ENCODE measurements at places on chromosomes 13 and 19. TPM values are rescaled to one million over a fixed set of nuclear protein-coding genes. Genes with fewer than 3 reads are reported as not detected.
A peak's percentile ranks its signal among the peaks of the same experiment; 100 is the strongest.

DNA sequence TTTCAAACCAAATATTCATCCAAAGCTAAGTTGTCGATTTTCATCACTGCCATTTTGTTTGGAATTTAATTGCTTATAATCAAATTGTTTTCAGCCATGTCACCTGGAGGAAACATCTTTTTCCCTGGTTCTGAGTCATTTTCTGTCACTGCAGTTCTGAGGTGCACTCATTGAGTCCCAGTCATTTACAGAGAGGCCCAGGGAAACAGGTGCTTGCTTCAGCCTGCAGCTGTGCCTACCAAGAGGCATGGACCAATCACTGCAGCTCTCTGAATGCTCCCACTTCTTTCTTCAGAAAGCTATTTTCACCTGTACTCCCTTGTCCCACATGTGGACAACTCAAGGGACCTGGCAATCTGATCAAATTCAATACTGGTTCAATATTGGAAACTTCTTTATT, 308.1 kb downstream of the COG6 start:
- DNase-seq, result no peak

The GPR12 gene
- not detected for total RNA-seq

DNA sequence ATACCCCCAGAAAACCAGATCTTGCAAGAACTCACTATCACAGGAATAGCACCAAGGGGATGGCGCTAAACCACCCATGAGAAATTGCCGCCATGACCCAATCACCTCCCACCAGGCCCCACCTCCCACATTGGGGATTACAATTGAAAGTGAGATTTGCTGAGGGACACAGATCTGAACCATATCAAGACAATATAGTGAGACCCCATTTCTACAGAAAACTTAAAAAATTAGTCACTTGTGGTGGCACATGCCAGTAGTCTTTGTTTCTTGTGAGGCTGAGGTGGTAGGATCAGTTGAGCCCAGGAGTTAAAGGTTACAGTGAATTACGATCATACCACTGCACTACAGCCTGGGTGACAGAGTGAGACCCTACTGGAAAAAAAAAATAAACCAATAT, 9.7 kb downstream of the DNAJC15 start:
- DNase-seq, result no peak

- DNase-seq, result no peak
These were observed 3.0 kb downstream of the MBOAT7 start for GRCh38 chr19:54186351-54186750.

- DNase-seq, result no peak
These were observed 26.2 kb upstream of the SLITRK6 start for GRCh38 chr13:85825454-85825853.

DNA sequence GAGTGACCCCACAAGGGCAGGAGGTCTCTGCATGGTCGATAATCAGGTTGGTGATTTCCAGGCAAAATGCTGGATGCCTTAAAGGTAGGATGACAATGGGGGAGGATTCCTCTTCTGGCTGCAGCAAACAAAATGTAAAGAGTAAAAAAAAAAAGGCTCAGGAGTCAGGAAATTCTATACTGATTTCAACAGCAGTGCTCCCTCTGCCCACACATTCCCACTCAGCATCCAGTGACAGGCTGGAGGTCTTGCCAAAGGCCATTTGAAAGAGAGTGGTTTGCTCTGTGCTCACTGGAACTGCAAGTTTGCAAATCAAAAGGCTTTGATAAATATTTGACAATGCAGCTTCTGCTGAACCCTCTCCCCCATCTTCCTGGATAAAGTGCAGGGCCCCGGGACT, 135.4 kb downstream of the TNFRSF19 start:
- no peak for DNase-seq

GRCh38 chr19:3275583-3276340, 51.3 kb downstream of the CELF5 start:
- DNase-seq, result peak; percentile 86

- DNase-seq, result no peak
These were observed 45.5 kb downstream of the COL4A1 start for GRCh38 chr13:110261166-110262081.

- peak; percentile 78 for DNase-seq
These were observed 52.0 kb downstream of the NWD1 start for GRCh38 chr19:16771618-16772017.

The IZUMO2 gene
- not detected for total RNA-seq

DNA sequence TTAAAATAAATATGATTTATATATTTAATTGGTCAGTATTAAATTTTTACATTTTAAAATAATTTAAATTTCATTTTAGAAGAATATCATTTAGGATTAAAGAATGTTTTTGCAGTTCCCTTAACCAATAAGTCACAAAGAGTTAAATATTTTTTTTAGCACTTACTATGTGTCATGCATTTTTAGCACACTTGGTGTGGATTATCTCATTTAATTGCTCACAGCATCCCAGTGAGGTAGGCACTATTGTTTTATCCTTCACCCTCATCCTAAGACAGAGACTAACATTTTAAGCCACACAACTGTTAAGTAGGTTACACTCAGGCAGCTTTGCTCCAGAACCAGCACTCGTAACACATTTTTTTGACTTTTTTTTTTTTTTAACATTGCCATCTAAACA, 78.2 kb downstream of the URI1 start:
- DNase-seq, result no peak

The POP4 gene
- 50.2 TPM for total RNA-seq

- DNase-seq, result no peak
These were observed 3.4 kb downstream of the SLITRK1 start for GRCh38 chr13:83878691-83879430.

The FAM98C gene
- 12.5 TPM for total RNA-seq

- no peak for DNase-seq
These were observed 76.7 kb downstream of the RASA3 start for GRCh38 chr13:114055766-114056165.

The CACNA1A gene
- total RNA-seq, result 0.25 TPM

The DCT gene
- total RNA-seq, result 0.14 TPM

- DNase-seq, result no peak
These were observed 32.2 kb downstream of the GP6 start for GRCh38 chr19:55005684-55006488.

The CLC gene
- total RNA-seq, result 8.2 TPM

DNA sequence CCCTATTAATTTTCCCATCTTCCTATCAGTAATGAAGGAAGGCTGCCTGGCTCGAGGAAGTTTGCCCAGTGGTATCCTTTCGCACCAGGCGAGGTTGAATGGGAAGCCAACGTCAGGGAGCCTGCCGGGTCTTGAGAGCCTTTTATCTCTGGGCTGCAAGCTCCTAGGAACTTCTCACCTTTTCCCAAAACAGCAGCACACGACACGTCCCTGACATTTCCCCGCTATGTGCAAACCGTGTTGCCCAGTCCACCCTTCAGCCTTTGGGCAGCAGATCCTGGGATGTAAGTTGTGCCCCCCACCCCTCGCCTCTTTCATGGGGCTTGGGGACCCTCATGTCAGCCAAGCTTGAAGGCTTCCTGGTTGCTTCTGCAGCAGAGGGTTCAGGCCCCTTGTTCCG, 179.1 kb downstream of the ZNF536 start:
- no peak for DNase-seq

The ZNF90 gene
- total RNA-seq, result 0.91 TPM

The PRX gene
- 3.6 TPM for total RNA-seq

The ELAVL1 gene
- total RNA-seq, result 62.0 TPM

The LIM2 gene
- total RNA-seq, result not detected

The CCDC169 gene
- total RNA-seq, result 0.20 TPM

The RPS19 gene
- 161 TPM for total RNA-seq

The PSG6 gene
- not detected for total RNA-seq

The MRPL4 gene
- total RNA-seq, result 57.2 TPM

DNA sequence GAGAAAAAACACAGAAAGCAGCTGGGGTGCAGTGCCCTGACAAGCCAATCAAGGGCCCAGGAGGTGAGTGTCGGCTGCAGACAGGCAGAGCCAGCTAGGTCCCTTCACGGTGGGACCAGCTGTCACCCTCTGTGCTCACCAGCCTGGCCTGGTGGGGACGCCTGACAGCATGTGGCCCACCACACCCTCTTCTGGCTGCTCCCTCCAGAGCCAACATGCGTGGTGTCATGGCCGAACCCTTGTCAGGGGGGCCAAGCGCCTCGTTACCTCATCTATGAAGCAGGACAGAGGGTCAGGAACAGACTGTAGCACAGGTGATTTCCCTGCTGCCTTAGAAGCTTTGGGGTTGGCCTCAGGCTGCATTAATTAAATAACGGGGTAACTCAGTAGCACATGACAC, 40.0 kb upstream of the ISYNA1 start:
- DNase-seq, result no peak

GRCh38 chr19:35213663-35214632, 14.6 kb downstream of the FAM187B start:
- DNase-seq, result peak; percentile 89

- no peak for DNase-seq
These were observed 7.1 kb downstream of the GPR108 start for GRCh38 chr19:6730153-6730804.

DNA sequence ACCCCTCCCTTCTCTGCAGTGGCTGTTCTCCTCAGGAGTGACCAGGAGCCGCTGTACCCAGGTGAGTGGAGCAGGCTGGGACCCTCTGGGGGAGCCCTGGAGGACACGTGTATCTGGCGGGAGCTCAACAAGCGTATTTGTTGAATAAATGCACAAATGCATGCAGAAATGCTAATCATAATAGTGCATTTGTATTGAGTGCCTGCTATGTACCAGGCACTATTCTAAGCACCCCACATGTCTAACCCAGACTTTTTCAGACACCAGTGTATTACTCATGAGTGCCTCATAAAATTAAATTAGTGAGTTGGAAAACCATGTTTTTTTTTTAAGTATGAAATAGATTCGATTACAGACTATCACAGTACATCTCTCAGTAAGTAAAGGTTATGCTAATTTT, 7.9 kb downstream of the HPN start:
- no peak for DNase-seq

DNA sequence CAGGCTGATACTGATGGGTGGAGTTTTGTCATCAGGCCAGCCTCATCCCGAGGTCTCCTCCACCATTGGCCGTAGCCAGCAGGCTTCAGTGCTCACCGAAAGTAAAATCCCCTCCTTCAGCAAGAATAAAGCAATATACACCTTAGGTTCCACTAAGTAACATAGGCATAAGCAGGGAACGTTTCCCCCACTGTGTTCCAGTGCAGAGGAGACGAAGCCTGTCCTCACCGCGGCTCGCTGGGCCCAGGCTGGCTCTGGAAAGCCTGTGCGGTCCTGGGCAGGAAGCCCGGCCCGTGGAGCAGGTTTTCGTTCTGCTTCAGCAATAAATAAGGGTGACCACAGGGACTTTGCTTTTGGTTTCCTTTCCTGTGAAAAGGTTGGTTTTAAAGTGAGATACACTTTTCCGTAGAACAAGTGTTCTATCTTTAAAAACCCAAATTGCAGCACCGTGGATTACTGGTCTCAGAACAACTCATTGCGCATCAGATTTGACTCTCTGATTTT, 16.3 kb upstream of the TEX29 start:
- no peak for DNase-seq

DNA sequence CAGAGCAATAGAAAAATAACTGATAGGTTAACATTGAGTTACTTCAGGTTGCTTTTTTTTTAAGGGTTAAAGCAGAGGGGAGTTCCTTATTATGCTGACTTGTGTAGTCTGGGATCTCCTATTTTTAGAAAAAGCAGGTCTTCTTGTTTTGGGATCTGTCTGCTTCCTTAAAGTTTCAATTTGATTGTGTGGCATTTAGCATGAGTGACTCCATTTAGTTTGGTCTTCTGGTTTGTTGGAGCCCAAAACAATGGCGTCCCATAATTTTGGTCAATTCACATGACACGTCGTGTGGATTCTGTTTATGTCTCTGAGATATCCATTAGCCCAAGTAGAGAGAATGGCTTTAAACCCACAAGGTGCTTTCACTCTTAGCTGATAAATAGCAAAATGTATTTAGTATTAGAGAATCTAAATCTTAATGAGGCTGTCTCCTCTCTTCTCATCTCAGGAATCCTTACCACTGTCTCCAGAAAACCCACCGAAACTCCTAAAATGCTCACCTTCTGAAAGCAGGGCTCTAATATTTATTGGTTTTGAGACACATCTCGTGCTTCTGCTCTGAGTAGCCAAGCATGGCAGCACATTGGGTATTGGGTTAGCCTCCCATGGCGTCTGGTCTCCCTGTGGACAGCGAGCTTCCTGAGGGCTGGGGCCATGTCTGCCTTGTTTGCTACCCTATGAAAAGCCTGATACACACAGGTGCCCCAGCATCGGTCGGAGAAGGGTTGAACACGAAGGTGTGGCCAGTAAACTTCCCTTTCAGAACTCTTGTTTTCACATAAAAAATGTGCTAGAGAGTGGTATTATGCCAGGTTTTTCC, 67.2 kb upstream of the GPR183 start:
- DNase-seq, result no peak

- DNase-seq, result peak; percentile 81
These were observed 27.8 kb upstream of the MIER2 start for GRCh38 chr19:372306-372890.

DNA sequence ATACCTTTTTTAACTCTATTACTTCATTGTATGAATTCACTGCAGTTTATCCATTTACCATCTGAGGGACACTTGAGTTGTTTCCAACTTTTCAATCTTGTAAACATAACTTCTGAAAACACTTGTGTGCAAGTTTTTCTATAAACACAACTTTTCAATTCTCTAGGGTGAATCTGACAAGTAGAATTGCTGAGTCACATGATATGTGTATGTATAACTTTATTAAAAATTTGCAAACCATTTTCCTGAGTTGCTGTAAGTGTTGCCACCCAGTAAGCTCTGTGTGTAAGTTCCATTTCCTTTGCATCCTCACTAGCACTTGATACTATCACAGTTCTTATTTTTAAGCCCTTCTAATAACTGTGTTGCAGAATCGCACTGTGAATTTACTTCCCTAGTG, 1415.6 kb upstream of the ATXN8OS start:
- no peak for DNase-seq

The CD320 gene
- total RNA-seq, result 35.7 TPM

- DNase-seq, result no peak
These were observed 94.0 kb upstream of the PEG3 start for GRCh38 chr19:56934438-56935090.

The SIGLEC9 gene
- 18.5 TPM for total RNA-seq

DNA sequence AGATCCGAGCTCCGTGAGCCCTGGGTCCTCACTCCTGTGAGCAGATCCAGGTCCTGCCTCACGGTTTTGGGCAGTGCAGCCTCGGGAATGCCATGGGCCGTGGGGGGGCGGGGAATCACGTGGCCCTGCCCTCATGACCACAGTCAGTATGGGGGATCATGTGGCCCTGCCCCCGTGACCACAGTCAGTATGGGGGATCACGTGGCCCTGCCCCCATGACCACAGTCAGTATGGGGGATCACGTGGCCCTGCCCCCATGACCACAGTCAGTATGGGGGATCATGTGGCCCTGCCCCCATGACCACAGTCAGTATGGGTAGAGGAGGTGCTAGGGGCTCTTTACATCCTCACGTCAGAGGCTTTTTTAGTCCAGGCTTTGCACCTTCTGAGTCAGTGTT, 64.3 kb upstream of the F7 start:
- DNase-seq, result no peak

The RAB20 gene
- total RNA-seq, result 5.5 TPM
